ENCODE measurements at places on chromosomes 16 and 17.

DNA sequence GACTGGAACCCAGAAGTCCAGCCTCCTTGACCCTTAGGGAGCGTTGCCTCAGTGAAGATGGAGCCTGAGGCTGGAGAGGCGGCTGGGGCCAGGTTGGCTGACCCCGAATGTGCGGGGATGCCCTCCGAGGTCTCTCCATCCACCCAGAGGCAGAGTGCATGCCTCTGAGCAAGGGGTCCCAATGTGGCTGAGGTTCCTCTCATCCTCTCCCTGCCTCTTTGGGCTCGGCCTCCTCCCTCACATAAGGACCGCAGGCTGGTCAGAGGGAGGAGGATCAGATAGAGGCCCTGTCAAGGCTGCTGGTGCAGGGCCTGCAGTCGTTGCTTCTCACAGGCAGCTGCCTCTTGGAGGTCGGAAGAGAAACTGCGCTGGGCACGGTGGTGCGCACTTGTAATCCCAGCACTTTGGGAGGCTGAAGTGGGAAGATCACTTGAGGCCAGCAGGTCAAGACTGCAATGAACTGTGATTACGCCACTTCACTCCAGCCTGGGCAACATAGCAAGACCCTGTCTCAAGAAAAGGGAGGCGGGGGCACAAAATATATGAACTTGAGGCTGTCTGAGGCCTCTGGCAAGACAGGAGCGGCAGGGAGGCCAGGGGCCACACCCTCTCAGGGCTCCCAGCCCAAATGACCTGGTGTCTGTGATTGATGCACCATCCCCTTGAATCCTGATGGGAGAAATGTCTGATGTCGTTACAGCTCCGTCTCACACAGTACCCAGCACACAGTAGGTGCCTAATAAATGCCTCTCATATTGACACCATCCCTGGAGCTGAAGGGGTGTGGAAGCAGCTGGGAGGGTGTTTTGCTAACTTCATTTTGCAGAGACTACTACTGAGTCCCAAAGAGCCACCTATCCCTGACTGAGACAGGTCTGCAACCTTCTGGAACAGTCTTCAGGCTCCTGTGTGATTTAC is 220.1 kb upstream of the GSE1 start:
- DNase-seq: no peak

DNA sequence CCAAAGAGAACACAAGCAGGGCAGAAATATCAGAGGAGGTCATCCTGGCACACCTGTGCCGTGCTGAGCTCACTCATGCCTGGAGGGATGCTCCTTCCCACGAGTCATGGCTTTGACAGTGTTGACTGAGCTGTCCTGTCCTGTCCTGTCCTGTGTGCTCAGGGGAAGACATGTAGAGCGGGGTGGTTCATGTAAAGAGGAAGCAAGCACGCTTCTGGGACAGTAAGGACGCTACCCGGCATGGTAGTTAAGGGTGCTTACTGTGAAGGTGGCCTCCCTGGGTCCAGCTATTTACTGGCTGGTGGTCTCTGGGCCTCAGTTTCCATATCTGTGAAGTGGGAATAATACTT is 398 bp downstream of the LGALS9 start:
- DNase-seq: no peak

DNA sequence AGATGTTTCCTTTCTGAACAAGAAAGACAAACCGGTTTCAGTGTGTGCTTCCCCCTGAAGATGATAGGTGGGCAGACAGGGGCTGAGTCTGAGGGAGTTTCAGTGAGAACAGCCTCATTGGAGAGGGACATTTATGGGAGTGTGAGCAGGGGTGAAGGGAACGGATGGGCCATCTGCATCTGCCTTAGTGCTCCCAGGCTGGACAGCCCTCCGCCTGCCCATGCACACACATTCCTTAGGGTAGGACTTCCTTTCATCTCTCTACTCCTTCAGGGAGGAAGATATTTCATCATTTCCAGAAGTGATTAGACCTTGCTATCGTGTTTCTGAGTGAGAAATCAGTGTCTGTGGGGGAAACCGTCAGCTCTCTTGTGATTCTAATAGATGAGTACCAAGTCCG is 3.8 kb downstream of the SHISA6 start:
- no peak for DNase-seq

- DNase-seq: no peak
These were observed 86.1 kb downstream of the KANSL1 start for GRCh38 chr17:46106966-46107644.

- no peak for DNase-seq
These were observed 1.6 kb upstream of the IRF8 start for GRCh38 chr16:85897382-85897781.

DNA sequence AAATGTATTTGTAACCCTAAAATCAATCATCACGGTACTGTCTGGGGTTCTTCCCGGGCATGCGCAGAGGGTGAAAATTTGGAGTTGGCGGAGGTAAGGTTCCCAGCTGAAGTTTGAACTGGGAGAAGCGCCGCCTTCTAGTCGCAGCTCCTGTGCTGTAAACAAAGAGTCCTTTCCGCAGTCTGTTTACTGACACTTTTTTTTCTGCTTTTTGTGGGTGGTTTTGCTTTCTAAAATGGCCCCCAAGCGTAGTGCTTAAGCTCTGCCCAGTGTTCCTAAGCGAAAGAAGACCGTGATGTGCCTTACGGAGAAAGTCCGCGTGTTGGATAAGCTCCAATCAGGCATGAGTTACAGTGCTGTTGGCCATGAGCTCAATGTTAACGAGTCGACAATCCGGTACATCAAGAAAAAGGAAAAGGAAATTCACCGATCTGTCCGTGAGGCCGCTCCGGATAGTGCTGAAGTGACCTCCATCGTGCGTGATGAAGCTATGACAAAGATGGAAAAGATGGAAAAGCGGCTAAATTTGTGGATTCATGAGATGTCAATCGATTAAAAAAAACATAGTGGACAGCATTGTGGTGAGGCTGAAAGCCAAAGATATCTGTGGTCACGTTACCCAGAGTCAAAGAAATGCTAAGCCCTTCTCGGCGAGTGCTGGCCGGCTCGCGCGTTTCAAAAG is 570 bp upstream of the CFDP1 start:
- DNase-seq: peak; percentile 84

GRCh38 chr16:3171855-3172593 is 16.0 kb upstream of the OR1F1 start:
- DNase-seq: no peak

- no peak for DNase-seq
These were observed 8.1 kb downstream of the CDC6 start for GRCh38 chr17:40295488-40296436.

DNA sequence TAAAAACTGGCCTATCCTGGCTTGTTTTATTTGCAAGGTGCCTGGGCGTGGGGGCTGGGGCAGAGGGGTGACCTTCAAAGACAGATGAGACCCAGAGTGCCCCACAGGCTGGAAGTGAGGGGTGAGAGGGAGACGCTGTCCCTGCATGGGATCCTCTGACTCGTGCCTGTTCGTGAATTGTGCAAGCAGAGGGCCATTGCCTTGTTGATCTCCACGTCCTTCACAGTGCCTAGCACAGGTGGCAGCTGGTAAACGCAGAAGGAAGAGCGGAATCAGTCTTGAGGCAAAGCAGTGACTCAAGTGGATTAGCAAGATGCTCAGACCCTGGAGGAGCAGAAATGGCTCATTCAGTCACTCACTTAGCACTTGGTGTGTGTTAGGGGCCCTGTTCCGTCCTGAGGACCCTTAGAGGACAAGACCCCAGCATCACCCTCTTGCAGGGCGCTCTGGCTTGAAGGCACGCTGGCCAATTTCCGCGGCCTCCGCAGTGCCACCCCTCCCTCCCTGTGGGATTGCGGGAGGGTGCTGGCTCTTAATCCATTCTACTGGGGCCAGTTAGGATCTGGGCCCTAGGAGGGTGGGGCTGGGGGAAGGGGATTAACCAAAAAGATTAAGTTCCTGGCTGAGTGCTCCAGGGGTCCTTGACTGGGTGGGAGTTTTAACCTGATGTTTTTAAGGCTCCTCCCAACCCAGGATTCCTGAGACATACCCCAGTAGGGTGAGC is 151.2 kb downstream of the CCDC182 start:
- no peak for DNase-seq

DNA sequence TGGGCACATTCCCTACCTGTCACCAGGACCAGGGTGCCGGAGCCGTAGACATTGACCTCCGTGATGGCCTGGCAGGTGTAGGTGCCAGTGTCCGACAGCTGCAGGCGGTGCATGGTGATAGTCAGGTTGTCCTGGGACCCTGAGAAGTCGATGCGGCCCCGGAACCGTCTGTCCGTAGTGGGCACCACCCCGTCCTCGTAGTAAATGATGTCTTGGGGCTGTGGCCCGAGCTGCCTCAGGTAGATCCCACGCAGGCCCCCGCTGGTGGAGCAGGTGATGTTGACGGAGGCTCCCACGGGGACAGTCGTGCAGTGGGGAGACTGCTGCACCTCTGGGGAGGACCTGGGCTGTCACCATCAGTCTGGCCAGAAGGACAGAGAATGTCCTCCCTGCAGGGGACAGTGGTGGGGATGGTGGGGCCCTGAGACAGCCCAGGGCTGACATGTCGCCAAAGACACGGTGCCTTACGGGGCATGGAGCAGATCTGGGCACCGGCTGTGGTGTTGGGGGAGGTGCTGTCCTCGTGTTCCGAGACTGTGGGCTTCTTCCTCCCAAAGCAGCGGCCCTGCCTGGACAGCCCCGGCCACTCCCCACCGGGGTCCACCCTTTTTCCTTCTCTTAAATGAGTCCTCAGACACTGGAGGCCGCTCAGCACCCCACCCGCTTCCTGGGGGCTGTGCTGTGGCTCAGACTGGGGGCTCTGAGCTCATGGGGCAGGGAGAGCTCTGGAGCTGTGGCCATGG is 586 bp downstream of the CD7 start:
- no peak for DNase-seq

DNA sequence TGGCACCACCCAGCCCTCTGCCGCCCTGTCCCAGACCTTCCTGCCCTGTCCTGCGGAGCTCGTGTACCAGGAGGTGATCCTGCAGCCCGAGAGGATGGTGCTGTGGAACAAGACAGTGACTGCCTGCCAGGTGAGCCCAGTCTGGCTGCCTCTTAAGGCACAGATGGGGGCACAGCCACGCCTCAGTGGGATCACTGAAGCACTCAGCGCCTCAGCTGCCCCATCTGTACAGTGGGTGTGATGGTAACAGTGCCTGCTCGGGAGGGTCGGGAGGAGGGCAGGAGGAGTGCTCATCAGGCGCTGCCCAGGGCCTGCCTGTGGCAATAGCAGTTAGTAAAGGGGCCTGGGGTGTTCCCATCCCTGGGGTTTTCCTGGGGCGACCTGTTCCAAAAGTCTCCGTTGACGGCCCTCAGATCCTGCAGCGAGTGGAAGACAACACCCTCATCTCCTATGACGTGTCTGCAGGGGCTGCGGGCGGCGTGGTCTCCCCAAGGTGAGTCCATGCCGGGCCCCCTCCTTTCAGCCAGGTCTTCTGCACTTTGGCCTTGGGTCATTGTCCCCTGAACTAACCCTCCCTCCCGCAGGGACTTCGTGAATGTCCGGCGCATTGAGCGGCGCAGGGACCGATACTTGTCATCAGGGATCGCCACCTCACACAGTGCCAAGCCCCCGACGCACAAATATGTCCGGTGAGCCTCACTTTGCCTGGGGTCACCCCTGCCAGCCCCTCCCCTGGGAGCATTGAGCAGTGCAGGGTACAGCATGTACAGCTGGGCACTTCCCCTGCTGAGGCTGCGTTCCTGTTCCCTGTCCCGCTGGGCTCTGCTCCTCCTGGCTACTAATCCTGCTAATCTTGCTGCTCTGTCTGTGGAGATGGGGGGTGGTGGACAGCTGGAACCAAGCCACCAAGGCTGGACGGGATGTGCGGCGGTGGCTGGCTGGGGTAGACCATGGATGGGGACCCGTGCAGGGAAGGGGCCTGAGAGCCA is 4.5 kb upstream of the TCAP start:
- DNase-seq: no peak

DNA sequence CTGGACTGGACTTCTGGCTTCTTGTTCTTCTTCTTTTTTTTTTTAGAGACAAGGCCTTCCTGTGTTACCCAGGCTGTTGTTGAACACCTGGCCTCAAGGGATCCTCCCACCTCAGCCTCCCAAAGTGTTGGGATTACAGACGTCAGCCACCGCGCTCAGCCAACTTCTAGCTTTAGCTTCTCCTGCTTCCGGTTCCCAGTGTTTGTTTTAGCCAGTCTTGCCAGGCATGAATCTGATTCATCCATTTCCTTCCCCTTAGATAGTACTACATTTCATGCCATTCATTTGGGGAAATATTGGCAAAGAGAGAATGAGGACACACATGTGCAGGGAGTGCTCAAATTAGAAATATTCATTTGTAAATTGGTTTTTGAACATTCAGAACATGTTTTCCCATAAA is 12.1 kb upstream of the NDUFAB1 start:
- DNase-seq: no peak

- DNase-seq: no peak
These were observed 108.5 kb downstream of the ZNF778 start for GRCh38 chr16:89325861-89326471.

GRCh38 chr16:15597822-15598647 is 44.9 kb downstream of the MARF1 start:
- DNase-seq: no peak

- DNase-seq: peak; percentile 74
These were observed 6.9 kb upstream of the PIRT start for GRCh38 chr17:10844621-10845387.

DNA sequence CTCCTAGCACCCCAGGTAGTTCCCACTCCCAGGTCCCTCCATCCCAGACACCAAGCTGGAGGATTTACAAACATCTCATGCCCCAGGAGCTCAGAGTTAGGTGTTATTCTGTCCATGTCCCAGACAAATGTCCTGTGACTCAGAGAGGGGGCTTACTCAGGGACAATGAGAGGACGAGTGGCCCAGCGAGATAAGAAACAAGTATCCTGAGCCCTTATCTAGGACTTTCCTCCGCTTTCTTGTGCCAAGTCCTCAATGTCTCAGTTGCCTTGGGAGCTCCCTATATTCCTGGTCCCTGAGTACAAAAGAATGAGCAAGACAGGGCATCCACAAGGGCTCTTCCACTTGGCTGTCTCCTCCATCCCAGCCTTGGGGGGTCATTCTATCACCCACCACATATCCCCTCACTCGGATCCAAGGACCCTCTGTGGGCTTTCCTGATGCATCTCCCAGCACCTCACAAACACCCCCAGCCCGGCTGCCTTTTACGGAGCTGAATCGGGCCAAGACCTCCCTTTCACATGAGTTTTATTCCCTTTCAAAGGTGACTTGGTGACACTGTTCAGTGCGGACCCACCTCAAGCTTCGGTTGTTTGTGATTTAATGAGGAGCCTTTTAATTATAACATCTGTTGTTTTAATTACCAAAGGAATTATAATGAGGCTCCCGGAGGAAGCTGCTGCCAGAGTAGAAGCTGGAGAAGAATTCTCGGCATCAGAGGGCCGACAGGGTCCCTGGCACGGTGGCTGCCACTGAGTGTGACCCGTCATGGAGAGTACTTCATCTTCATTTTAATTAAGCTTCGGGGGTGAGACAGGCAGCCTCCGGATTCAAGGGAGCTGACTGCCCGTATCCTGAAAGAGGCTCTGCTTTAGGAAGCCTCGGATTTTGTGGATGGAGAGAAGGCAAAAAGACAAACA is 121.5 kb downstream of the WSCD1 start:
- no peak for DNase-seq

DNA sequence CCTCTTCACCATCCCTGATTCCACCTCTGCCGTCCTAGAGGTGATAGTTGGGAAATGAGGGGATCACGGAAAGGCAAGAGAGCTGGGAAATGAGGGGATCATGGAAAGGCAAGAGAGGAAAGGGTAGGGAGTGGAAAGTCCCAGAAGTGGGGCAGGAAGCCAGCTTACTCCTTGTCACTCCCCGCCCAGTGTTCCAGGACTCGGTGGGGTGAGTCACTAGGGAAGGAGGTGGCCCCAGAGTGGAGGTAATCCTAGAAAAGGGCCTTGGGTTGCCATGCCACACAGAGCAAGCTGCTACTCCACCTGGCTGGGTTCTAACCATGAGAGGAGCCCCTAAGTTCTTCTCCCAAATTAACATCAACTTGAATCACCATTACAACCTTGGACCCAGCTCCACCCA is 14.8 kb downstream of the ALOXE3 start:
- no peak for DNase-seq

Data from NCI-H1105 treated with DMSO at 0.1 percent for 48 hours (cell line).